ENCODE measurements at places on chromosomes 11 and 22.

DNA sequence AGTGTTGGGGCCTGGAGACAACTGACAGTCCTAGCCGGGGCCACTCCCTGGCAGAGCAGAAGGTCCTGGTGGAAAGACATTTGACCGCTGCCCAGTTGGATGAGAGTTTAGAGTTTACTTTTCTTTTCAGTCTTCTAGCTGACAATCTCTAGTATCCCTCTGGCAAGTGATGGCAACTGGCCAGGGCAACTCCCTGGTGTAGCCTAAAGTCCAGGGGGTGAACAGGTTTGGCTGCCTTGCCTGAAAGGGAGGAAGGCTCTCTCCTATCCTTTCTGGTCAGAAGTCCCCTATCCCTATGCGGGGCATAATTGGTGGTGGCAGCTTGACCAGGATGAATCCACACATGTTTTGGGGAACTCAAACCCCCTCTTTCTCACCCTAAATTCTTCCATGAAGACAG, 16.8 kb upstream of the MSANTD2 start:
- no peak for DNase-seq

DNA sequence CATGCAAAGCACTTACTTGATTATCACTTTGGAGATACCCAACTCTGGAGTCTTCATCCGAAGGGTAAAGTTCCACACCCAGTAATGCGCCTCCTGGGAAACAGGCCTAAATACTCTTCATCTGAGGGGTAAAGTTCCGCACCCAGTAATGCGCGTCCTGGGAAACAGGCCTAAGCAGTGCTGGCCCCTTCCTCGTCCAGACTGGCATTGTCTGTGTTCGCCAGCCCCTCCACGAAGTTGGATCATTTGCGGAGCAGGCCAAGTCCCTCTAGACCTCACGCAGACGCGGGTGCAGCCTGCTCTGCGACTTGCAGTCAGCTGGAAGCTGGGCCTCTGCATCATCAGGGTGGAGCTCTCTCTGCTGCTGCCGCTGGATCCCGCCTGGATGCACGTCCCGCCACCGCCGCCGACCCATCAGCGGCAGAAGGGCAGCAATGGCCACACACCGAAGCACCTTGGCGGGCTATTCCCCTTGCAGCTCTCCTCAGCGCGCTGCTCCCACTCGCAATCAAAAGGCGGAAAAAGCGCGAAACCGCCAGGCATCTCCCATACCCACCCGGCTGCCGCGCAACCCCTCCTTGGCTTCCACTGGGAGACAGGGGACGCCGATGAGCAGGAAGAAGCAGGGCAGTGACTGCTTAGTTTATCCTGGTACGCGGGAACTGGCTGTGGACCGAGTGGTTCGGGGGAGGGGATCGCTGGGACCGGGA, 34.1 kb upstream of the GLYATL1 start:
- DNase-seq, result peak; percentile 66

GRCh38 chr11:121352251-121352891, 59.8 kb downstream of the SC5D start:
- no peak for DNase-seq

DNA sequence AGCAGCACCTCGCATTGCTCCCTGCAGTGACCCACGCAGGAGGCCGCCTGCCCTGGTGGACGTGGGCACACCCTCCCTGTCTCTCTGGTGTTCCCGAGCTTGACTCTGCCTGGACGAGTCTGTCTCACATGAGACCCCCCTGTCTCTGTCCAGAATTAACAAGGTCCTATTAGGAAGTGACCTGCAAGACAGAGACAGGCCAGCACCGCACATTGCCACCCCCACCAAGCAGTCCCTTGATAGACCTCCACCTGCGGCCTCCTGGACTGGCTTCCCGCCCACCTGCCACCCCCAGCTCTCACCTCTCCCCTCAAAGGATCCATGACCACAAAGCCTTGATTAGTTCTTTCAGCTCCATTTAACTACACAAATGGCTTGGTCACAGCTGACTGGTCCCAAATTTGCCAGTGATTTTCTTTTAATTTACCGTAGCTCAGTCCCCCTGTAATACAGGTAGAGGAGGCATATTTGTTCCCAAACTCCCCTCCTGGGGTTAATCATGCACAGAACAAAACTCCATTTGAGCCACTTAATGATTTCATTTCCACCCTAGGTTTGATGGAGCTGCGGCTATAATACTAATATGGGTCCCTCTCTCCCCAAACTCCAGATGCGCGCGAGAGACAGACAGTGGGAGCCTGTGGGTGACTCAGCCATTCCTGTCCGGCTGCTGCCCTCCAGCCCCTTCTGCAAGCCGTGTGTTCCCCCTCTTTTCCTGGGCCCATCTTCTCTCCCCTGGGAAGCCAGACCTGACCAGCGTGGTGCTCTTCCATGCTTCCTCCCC, 11.2 kb downstream of the SPATA19 start:
- no peak for DNase-seq

GRCh38 chr11:125679397-125679796, 1.2 kb downstream of the ACRV1 start:
- DNase-seq, result peak; percentile 5

DNA sequence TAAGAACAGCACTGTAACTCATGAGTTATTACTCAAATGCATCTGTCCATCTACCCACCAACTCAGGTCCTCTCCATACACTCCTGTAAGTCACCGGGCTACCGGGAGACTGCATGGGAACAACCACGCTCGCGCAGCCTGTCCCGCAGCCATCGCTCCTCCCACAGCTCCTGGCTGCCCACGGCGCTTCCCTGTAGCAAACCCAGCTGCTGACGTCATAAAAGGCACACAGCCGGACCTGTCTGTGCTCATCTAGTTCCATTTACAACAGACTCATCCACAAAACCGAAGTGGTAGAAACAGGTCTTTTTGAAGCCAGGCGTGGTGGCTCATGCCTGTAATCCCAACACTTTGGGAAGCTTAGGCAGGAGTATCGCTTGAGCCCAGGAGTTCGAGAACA, 23.4 kb upstream of the PACSIN2 start:
- DNase-seq, result peak; percentile 61

- DNase-seq, result no peak
Measured at GRCh38 chr11:126347751-126348668, 7.5 kb upstream of the ST3GAL4 start.

DNA sequence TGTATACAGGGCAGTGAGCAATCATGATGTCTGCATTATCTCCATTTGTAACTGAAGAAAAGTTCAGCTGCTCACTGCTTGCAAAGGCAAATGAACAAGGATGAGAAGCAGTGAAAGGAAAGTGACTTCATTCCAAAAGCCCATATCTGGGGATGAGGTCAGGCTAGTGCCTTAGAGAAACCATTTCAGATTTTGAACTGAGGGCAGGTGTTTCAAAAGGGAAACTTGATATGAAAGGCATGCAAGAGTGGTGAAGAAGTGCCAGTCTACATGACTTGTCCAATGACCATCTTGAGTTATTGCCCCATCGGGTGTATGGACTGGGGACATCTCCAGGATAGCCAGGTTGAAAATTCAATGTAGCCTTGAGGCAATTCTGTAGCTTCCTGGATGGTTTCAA, 7.3 kb upstream of the APOL4 start:
- no peak for DNase-seq

DNA sequence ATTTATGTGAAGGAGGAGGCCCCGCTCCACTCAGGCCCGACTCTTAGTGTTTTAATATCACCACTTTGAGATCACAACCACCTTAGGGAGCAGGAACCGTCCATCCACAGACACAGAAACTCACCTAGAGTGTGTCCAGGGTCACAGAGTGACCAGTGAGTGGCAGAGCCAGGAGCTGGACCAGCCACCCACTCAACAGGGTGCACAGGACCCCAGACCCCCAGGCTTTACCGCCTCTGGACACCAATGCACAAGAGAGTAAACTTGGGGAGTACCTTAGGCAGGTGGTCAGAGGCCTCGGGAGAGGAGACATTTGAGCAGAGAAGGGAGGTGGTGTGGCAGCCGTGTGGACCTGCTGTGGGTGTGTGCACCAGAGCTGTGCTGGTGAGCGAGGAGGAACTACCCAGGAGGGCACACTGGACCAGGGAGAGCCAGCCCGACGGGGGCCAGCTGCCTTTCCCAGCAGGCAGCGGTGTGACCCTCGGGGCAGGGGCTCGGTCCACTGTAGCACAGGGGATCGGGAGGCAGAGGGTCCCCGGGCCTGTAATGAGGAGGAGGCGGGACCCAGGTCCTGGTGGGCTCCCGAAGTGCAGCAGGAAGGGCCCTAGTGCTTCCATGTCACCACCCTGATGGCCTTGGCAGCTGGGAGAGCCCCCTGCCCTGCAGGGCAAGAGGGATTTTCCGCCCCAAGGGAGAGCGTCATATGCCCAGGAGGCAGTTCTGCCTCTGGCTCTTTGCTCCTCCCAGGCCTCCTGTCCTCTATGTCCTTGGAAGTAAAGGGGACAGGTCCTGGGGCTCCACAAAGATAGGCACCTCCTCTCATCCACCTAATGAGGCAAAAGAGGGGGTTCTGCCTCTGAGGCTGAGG, 7.5 kb upstream of the NLRP6 start:
- no peak for DNase-seq

All from fibroblast of mammary gland (primary cell).